ENCODE measurements at places on chromosomes 1 and 21.

DNA sequence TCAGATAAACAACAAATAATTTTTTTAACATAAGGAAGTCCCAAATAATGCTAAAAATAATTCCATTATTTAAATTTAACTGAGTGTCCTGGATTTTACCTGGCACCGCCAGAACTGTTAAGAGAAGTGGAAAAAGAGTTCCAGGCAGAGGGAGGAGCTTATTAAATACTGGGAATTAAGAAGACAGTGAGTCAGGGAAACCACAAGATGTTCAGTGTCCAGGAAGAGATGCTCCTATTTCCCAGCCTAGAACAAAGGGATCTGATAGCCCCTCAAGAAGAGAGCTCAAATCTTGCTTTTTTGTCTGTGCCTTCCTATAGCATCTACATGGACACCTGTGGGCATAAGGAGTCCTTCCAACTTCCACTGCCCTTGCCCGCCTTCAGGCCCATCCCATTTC, 85.9 kb downstream of the PGM1 start:
- DNase-seq, result no peak

GRCh38 chr1:33996281-33996680, 132.4 kb downstream of the HMGB4 start:
- DNase-seq, result no peak

DNA sequence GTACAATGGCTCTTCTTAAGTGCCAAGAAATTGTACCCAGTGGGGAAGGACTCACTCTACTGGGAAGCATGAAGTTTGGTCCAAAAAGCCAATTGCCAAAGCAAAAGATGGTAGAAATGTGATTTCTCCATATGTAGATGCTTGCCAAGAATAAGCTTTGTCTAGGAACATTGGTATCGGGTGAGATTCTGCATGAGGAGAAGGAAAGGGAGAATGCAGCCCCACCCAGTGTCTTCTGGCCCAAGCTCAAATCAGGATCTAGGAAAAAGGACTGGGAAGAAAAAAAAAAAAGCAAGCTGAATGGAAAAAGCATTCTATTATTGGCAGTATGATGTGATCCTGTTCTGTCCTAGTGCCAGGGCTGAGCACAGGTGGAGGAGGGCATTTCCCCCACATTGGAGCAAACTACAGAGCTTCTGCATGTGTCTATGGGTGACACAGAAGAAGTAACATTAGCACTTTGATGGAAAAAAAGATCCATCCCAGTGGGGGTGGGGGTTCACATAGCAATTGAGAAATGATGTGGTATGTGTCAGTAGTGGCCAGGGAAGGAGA, 226.6 kb downstream of the KCNH1 start:
- DNase-seq, result no peak

DNA sequence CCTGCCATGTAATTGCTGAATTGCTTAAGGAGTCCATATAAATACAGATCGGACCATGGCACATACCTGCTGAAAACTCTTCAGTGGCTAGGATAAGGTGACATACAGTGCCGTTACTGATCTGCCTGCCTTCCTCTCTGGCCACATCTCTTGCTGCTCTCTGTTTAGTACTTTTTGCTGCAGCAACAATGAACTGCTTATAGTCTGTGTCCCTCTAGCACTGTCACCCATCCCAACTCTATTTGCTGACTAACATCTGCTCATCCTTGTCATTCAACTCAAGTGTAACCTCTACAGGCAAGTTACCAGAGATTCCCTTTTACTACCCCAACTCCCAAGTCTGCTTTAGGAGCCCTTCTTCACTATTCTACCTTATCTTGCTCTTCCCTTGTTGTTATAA, 65.6 kb downstream of the GTF2B start:
- DNase-seq, result no peak

DNA sequence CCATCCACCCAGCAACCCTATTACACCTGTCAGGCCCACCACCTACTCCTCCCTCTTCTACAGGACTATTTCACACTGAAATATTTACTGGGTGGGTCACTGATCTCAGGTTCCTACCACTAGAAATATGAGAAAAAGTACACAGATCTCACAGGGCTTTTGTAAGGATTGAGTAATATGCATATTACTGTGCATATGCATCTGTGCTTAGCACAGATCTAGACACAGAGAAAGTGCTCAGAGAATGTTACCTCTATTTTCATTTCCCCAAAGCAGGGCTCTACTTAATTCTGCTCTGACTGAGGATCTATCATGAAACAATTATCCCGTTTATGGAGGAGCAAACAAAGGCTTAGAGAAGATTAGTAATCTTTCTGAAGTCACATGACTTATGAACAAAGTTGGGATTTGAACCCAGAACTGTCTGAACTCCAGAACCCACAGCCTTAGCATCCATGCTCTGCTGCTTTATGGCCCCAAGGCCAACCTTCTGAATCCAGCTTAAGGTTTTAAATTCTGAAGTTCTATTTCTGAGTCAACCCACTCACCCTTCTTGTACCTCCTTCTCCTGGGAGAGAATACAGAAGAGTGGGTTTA, 11.8 kb downstream of the TSSK3 start:
- no peak for DNase-seq

DNA sequence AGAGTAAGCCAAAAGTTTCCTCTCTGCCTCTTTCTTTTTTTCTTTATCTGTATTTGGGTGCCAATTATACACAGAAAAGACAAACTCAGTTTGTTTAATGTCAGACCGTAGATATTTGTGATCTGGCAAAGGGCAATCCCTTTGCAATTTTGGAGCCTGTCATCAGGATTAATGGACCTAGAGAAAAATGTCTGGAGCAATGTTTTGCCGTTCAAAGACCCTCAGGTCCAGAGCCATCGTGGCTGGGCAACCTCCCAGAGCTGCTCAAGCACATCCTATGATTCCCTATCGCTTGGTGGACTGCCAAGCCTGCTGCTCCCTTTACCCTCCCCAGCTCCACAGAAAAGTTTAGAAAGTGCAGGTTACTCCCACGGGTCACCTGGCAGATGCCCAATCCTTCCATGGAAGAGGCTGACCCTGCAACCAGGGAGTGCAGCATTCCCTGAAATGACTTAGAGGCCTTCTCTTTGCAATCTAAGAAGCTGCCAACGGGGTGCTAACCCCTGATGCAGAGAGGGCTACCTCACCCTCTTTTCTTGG, 112.5 kb upstream of the NGF start:
- DNase-seq, result no peak

GRCh38 chr1:93083979-93084378, 4.9 kb downstream of the MTF2 start:
- DNase-seq, result no peak

DNA sequence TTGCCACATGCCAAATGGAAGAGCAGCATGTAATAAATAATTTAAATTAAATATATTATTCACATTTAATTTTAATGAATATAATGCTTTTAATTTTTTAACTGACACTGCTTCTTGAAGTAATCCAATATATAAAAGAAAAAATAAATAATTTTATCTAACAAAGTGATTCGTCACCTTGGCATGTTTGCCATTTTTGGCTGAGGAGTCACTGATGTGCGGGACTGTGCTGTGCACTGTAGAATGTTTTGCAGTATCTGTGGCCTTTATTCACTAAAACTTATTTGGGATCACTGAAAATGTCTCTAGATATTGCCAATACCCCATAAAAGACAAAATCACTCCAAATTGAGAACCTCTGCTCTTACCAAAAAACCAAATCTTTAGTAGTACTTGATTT, 807.8 kb downstream of the BRINP3 start:
- no peak for DNase-seq

DNA sequence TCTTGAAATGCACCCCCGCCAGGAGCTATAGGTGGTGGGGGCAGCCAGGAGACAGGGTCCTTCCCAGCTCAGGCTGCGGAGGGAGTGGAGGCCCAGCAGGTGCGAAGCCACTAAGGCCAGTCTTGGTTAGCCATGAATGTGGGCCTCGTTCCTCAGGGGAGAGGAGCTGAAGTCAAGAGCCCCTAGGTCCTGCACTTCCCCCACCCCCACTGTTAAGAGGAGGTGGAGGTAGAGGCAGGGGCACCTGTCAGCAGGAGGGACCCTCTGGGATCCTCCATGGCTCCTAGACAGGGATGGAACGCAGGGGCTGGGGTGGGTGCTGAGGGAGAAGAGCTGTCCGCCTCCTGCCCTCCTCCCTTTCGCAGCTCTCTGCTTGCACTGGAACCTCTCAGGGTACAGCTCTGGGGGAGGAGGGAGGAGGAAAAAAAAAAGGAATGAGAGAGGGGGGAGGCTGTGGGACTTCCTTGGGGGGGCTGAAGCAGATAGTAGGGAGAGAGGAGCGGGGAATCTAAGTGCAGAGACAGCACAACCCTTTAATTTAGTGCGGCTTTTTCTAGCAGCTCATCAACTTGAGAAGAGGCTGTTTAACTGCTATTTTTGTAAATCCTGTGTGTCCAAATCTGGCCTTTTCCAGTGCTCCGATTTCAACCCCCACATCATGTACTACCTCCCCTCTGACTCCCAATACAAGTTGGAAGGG, 37.0 kb downstream of the MATN1 start:
- no peak for DNase-seq

DNA sequence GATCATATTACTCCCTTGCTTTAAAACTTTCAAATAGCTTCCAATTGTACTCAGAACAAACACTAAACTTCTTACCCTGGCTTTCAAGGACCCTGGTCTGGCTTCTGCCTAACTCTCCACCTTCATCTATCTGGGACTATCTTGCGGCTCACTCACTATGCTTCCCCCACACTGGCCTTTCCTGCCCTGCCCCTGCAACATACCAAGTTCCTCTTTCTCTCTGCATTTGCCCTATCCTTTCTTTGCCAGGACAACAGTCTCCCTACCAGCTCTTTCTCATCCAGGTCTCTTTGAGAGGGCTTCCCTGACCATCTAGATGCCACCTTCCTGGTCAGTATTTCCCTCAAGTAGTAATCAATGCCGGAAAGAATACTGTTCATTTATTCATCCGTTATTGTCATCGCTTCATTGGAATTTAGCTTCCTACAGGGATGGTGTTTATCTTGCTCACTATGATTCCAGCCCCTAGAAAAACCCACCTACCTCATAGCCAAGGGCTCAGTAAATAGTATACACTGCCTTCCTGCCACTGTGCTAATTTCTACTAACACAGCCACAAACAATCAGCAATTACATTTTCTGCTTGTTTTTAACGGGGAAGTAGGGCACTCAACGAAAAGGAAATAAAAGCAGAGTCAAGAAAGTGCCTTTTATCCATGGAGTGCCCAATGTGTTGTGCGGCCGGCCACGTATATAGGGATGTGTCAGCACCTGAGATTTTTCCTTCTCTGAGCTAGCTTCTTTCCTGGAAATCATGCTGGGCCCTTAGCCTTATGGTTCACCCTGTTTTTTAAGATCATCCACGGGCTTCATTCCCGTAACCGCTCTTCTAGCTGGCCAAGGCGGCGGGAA, 521 bp upstream of the CDC7 start:
- no peak for DNase-seq

- no peak for DNase-seq
These were observed 150.0 kb downstream of the ADGRL2 start for GRCh38 chr1:81950591-81951244.

- no peak for DNase-seq
These were observed 155.3 kb downstream of the MAGI3 start for GRCh38 chr1:113545626-113546025.

DNA sequence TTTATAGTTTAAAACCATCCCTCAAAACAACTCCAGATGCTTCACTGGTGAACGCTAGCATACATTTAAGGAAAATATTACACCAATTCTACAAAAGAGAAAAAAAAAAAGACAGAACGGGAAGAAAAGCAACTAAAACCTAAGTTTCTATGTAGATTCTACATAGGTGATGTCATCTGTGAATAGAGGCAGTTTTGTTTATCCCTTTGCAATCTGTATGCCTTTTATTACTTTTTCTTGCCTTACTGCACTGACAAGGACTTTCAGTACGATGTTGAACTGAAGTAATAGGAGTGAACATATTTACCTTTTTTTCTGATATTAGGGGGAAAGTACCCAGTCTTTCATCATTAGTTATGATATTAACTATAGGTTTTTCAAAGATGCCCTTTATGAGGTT, 101.7 kb upstream of the HAO2 start:
- no peak for DNase-seq

DNA sequence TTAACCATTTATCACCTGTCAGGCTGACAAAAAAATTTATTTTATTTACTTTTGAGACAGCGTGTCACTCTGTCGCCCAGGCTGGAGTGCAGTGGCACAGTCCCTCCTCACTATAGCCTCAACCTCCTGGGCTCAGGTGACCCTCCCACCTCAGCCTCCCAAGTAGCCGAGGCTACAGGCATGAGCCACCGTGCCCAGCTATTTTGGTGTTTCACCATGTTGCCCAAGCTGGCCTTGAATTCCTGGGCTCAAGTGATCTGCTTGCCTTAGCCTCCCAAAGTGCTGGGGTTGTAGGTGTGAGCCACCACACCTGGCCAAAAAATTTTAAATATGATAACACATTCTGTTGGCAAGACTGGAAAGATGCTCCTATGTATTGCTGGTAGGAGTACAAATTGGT, 11.1 kb downstream of the IPO9 start:
- no peak for DNase-seq

DNA sequence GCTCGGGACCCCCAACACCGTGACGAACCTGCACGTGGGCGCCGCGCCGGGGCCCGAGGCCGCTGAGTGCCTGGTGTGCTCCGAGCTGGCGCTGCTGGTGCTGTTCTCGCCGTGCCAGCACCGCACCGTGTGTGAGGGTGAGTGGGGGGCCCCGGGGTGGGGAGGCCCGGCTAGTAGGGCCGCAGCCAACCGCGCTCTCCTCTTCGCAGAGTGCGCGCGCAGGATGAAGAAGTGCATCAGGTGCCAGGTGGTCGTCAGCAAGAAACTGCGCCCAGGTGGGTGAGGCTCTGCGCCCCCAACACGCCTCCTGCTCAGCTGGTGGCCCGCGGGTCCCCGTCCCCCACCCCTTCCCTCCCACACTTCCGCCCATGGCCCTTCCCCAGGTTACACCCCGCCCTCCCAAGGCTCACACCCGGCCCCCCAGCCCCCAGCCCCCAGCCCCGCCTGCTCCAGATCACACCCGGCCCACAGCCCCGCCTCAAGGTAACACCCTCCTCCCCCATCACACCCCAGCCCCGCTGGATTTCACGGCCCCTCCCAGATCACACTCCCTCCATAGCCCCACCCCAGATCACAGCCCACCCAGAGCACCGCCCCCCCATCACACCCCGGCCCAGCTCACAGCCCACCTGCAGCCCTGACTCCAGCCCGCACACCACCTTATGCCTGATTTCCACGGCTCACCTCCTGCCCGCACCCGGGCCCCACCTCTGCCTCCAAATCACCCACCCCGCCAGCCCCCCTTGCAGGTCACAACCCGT, 2.4 kb upstream of the MMP23B start:
- no peak for DNase-seq

DNA sequence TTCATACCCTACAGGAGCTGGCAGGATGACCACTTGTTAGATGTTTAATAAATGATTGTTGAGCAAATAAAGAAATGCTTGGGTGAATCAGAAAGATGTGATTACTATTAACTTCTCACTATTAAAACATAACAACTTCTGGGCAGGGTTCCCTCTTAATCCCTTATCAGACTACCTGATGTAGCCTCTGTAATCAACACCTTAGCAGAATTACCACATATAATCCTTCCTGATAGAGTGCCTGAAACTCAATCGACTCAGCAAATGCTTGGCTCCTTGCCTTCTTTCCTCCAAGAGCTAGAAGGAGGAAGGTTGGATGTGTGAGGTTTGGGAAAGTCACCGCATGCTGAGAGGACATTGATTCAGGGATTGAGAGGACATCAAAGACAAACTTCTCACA, 34.8 kb upstream of the DSCAM start:
- no peak for DNase-seq

Measured in AG04449 (cell line).